ENCODE measurements at places on chromosomes 2 and 18.

GRCh38 chr2:239187464-239188253 is 213.2 kb downstream of the HDAC4 start:
- no peak for DNase-seq

- peak; percentile 81 for DNase-seq
Observed at GRCh38 chr2:98468621-98469236, 24.1 kb downstream of the INPP4A start.

DNA sequence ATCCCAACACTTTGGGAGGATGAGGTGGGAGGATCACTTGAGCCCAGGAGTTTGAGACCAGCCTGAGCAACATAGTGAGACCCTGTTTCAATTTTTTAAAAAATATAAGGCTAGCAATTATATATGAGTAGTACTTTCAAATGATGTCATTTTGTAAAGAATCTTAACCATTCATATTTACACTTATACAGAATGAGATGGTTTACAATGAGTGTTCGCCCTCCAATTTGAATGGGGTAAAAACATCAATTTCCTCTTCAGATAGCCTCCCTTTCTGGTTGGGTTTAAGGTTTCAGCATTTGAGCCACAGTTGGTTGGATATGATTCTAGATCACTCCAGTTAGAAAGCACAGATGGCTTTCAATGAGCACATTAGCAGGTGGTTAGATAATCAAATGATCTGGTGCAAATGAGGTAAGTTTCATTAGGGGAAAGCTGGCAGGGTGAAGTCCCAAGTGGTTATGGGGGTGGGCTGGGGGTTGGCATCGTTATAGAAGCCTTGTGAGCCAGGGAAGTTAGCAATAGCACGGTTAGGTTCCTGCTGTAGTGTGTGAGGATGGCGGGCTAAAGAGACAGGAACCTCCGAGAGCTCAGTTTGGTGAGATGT is 63.9 kb downstream of the TRPM8 start:
- DNase-seq = no peak

DNA sequence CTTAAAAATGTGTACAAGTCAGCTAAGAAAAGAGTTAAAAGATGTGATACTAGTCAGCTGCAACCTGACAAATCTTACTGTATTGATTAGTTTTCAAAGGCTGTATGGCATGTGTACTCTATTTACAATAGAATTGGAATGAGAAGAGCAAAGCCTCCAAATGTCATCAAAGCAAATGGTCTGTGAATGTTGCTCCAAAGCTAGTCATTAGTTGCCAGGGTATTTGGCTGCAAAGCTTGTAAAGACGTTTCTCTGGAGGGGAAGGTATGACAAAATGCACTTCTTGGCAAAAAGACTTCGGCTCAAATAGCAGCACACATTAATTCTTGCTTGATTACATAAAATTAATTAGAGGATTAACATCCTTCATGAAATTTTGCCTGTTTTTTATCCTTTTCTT is 59.3 kb downstream of the ETAA1 start:
- DNase-seq = no peak

- no peak for DNase-seq
Observed at GRCh38 chr2:65165558-65165957, 35.7 kb upstream of the RAB1A start.

DNA sequence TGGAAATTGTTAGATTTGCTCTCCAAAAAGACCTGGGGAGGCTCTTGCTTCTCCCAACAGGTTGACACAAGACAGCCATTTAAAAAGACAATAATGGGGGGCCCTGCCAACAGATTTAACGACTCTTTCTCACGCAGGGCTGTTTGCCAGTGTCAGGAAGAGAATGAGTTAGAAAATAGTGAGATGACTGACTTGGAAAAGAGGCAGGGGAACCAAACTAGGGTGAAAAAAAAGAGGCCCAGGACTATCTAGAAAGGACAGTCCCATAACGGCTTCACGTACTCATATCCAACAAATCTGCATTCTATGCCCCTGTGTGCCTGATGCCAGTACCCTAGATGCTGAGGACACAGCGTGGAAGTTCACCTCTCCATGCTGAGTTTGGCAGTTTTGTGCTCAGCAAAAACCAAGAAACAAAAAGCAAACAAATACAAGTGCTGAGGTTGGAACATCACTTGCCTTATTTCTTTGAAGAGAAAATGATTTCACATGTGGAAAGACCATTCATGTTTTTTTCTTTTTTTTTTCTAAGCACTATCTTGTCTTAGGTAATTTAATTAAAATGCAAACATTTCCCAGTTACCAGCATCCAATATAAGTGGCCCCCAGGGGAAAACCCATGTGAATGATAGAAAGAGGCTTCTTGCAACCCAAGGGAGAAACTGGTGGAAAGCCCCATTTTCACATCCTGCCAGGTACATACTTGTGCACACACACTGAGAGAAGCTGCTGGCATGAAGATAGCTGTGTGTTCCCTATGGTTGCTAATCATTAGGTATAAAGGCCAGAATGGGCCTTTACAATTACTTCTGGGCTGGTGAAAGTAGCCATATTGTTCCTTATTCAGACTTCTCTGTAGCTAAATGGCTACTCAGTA is 10.6 kb upstream of the WIPF1 start:
- DNase-seq = peak; percentile 89

DNA sequence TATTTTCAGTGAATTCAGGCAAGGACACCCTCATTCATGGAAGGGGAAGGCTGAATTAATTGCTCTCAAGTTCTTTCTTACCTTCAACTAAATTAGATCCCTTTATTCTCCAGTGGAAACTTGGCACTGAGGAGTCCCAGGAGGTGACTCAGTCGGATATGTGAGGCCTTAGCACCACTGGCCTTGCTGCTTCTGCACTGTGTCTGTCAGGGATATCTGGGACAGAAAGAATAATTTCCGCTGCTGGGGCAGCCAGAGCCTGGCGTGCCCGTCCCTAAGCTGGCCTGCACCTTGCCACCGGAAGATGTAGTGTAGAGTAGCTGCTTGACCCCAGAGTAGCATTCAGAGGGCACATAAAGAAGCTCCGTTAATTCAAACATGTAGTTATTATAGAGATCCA is 53.4 kb downstream of the LIMS1 start:
- no peak for DNase-seq

- DNase-seq = no peak
Observed at GRCh38 chr2:184041077-184041476, 557.3 kb upstream of the ZNF804A start.

DNA sequence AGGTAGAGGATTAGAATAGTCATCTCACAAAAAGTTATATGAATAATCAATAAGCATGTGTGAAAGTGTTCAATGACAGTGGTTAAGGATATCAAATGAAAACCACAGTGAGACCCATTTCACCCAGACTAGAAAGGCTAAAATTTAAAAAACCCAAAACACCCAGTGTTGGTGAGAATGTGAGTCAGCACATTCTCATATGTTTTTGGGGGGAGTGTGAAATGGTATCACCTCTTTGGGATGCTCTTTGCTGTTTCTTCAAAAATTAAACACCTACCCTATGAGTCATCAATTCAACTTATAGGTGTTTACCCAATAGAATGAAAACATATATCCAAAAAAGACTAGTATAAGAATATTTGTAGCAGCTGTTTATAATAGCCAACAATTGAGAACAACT is 69.8 kb downstream of the MAP3K20 start:
- no peak for DNase-seq

- DNase-seq = no peak
Observed at GRCh38 chr18:36649205-36649604, 179.6 kb downstream of the TPGS2 start.

- no peak for DNase-seq
Observed at GRCh38 chr2:15429032-15429431, 132.1 kb downstream of the NBAS start.

- no peak for DNase-seq
Observed at GRCh38 chr2:30266051-30266621, 34.8 kb downstream of the LBH start.

DNA sequence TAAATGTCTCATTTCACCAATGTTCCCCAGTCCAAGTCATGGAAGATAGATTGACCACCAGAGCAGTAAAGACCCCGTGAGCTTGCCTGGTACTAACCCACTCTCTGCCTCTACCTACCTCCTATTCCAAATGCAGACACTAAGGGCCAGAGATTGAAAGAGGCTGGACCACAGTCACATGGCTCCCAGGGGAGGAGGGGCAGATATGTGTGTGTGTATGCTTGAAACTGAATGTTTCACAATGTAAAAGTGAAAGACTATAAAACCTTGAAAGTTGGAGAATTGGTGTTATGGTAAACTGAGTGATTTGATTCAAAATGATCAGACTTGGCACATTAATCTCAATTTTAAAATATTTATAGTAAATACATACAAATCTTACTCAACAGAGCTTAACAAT is 21.7 kb upstream of the KLHL29 start:
- DNase-seq = no peak

DNA sequence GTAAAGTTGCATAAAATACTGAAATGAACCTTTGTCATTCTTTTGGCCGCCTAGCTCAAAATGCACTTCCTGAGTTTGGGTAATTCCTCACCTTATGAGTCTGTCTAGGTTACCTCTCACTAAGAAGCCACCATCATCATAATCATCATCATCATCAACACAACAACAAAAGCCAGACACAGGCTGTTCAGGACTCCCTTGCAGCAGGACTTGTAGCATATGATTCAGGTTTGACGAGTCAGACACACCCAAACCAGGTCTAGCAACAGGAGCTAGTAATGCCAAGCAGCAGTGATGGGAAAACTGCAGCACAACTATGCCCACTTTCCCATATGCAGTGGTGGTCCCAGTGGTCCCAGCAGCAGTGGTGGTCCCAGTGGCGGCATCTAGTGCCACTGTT is 2.8 kb upstream of the SGO2 start:
- DNase-seq = no peak

- no peak for DNase-seq
Observed at GRCh38 chr2:128438586-128438985, 119.9 kb upstream of the HS6ST1 start.

- no peak for DNase-seq
Observed at GRCh38 chr2:101290711-101291110, 17.8 kb downstream of the RNF149 start.

DNA sequence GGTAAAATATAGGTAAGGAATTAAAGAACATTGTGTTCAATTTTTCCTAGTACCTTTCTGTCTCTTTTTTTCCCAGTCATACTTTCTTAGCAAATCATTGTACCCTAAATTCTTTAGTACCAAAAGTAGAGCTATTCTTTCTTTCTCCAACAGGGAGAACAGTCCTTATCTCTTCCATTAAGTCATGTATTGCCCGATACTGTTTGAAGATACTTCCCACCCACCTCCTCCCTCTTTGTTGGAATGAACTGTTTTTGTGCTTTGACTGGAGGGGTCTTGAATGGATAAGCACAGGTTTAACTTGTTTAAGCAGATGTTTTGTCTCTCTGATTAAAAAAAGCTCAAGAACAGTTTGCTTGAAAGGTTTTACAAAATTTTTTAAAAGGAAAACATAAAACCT is 41.3 kb downstream of the RAB10 start:
- DNase-seq = no peak

- DNase-seq = no peak
Observed at GRCh38 chr2:218028562-218029348, 26.0 kb upstream of the TNS1 start.

DNA sequence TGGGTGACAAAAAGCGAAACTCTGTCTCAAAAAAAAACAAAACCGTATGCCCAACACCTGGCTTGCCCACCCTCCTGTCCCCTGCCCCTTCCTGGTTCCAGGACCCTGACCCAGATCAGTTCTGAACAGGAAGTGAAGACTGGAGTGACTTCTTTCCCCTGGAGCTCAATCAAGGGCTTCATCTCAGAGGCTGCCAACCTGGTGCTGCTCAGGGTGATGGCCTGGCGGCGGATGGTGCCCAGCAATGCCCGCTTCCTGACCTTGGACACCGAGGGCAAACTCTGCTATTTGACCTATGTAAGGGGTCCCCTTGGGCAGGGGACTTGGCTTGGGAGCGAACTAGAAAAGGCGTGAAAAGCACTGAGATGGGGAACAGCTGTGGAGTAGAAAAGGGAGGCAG is 5.9 kb downstream of the CATIP start:
- DNase-seq = no peak

- no peak for DNase-seq
Observed at GRCh38 chr2:16948053-16948452, 282.4 kb upstream of the CYRIA start.

DNA sequence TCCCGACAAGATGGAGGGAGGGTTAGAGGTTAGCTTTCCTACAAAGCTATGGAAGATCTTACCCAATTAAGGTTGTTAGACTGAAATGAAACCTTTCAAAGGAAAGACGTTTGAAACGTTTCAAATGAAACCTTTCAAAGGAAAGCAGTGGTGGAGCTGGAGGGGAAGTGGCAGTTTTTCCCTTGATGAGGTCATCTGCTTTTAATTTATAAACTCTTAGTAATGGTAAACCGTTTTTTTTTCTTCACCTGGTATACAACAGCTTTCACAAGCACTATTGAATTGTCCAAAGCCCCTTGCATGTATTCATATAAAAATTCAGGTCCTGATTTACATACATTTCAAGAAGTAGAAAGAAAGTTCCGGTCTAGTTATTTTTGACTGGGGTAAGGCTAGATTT is 7.4 kb downstream of the PMAIP1 start:
- DNase-seq = no peak

- no peak for DNase-seq
Observed at GRCh38 chr2:198883604-198884003, 574.1 kb downstream of the SATB2 start.

DNA sequence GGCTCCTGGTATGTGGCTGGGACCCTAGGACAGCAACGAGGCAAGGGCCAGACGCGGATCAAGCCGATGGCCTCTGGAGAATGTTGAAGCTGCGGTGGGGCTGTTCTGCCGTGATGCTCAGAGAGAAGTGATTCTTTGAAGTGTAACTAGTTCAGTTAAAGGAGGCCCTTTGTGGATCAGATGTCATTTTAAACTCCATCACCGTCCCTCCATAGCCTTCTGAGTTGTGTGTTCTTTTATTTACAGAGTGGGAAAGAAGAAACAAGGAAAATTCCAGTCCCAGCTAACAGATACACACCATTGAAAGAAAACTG is 403 bp downstream of the PNO1 start:
- no peak for DNase-seq

DNA sequence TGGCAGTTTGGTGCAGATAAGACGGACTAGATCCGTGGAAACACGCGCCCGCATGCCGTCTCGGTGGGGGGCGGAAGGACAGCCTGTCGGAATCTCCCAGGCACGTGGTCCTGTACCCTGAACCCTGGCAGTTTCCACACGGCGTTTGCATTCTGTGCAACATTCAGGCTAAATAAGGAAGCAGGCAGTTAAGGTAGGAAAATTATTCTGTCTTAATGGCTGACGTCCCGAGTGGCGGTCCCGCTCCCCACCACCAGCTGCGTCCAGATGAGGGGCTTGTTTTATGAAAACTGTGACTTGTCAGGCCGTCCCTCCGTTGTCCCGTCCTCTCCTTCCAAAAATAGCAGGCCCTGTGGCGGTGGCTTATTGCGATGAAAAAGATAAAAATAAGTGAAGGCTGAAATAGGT is 120.2 kb downstream of the NFATC1 start:
- no peak for DNase-seq

- no peak for DNase-seq
Observed at GRCh38 chr2:119476301-119477112, 44.9 kb downstream of the TMEM37 start.

GRCh38 chr2:148907085-148907785 is 32.2 kb downstream of the KIF5C start:
- no peak for DNase-seq

Data from GM12878 (cell line).